ENCODE measurements at places on chromosomes 1 and 21.

DNA sequence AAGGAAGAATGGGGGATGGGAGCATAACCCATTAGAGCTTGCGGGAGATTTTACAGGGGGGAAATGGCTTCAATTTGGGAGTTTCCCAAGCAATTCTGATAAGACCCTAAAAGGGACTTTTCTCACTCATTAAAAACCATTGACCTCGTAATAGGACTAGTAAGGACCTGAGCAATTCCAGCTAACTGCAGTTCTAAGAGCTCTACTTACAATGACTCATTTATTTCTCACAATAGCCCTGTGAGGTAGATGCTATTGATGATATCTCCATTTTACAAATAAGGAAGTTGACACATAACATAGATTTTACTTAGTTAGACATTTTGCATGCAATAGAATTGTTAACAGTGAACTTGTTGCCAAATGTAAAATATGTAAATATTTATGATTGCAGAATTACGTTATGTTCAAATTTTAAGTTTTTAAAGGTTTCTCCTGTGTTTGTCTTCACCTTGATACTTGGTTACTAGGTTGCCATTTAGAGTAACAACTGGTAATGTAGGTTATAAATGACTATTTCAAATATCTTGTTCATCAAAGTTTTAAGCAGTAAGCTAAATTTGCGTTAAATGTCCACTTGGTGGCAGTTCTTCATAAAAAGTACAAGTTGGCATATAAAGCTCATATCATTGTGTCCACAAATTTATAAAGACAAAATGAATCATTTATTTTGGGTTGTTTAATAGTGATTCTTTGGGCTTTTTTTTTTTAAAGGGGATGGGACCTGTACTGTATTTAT, 182.0 kb downstream of the PLA2G4A start:
- DNase-seq = no peak

GRCh38 chr1:1397839-1398523, 1.2 kb downstream of the CCNL2 start:
- DNase-seq = no peak

DNA sequence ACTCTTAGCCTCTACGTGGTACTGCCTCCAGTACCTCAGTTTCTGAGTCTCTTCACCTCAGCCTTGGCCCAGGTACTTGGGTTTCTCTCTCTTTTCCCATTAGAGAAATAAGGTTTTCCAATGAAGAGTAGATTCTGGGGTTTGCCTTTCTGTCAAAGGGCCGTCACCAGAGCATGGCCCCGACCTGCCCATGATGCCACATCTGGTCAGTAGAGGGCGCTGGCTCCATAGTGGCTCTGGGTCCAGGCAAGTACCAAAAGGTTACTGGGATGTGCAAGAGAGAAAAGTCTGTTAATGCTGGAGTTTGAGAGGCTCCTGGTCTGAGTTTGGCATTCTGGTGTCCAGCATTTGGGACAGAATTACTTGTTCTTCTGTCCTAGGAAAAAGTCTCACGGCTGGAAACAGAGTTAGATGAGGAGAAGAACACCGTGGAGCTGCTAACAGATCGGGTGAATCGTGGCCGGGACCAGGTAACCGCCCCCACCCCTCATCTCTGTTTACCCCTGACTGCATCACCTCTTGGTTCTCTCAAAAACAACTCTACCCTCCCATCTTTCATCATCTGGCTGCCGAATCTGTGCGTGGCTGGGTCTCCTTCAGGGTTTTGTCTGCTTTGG, 5.3 kb upstream of the TUFT1 start:
- DNase-seq = peak; percentile 81

- DNase-seq = no peak
These were observed 21.5 kb downstream of the NFYC start for GRCh38 chr1:40712997-40713396.

DNA sequence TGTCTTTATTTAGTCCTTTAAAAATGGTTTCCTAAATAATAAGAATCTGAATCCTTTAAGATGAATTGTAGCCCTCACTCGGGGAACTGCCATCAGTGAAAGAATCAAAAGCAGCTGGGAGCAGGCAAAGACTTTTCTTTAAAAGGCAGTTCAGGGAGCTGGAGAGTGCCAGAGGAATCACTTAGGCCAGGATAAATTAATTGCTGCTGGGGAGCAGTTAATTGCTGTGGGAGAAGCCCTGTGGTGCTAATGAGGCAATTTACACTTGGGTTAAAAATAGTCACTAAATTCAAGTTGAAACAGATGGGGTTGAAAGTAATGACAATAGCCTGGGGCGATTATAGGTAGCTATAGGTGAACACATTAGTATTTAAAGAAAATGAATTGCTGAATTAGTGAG, 38.7 kb upstream of the COL24A1 start:
- no peak for DNase-seq

DNA sequence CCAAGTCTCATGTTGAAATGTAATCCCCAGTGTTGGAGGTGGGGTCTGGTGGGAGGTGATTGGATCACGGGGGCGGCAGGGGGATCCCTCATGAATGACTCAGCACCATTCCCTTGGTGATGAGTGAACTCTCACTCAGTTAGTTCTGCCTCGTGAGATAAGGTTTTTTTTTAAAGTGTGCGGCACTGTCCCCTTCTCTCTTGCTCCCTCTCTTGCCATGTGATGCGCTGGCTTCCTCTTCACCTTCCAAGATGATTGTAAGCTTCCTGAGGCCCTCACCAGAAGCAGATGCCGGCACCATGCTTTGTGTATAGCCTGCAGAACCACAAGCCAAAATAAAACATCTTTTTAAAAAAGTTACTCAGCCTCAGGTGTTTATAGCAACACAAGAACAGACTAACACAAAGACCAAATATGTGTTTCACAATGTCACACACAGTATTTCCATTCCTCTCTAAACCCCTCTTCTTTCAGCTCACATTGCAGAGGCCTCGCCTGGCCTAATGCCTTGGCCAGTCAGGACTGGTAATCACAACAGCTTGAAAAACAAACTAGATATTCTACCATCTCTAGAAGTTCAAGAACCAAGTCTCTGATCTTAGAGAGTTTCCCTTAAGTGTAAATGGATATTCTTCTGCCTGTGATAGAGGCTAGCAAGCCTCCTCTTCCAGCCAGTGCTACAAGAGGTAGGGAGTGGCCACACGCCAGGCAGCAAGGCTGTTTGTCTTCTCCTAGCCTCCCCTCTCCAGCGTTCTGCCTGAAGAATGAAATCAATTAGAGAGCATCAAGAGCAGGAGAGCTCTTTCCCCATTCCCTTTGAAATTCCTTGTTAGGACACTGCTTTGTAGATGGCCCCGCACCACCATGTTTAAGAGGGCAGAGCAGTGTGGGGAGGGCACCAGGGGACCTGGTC, 19.6 kb upstream of the RAP1A start:
- DNase-seq = no peak

DNA sequence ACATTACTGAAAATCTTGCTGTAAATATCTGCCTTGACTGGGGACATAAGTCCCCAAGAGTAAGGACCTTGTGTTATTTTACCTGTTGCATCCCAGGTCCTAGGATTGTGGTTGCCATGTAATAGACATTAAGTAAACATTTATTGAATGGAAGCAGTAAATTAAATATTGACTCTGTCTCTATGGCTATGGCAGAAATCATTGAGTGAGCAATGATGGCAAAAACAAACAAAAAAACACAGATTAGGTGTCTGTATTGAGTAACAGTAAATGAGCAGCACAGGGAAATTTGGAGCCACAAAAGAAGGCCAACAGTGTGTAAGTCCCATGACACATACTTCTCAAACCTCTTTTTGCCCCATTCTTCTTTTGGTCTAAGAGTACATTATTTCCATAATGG, 240.4 kb downstream of the NFIA start:
- DNase-seq = no peak

DNA sequence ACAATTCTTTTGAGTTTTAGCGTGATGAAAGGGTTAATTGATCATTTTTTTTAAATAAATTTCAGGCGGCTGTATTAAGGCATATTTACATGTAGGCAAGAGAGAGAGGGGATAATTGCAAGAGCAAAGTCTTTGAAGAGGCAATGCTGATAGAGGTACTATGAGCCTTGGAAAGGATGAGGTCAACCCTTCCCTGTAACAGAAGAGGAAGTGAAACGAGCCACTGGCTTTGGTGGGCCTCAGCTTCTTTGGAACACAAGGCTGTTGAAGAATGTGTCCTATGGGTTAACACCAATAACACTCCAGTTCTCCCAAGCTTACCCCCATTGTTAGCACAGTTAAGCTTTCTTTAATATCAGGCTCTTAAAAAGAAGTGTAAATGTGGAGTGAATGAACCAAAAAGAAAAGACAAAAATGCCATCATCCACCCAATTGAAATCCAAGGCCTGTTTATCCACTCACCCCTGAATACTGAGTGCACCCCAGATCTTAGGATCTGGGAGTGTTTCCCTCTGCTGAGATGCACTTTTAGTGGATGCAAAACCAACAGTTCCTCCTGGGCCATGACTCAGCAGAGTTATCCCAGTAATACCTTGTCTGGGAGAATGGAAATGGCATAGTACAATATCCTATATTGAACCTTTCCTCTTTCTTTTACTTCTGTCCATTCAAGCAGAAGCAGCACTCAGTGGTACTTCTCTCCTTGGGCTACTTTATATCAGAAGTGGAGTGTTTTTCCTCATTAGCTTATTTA, 216.4 kb downstream of the SLC44A5 start:
- DNase-seq = no peak

GRCh38 chr21:41011098-41011731, 156.7 kb upstream of the BACE2 start:
- no peak for DNase-seq

GRCh38 chr1:21653744-21654100, 15.4 kb downstream of the RAP1GAP start:
- peak; percentile 85 for DNase-seq

DNA sequence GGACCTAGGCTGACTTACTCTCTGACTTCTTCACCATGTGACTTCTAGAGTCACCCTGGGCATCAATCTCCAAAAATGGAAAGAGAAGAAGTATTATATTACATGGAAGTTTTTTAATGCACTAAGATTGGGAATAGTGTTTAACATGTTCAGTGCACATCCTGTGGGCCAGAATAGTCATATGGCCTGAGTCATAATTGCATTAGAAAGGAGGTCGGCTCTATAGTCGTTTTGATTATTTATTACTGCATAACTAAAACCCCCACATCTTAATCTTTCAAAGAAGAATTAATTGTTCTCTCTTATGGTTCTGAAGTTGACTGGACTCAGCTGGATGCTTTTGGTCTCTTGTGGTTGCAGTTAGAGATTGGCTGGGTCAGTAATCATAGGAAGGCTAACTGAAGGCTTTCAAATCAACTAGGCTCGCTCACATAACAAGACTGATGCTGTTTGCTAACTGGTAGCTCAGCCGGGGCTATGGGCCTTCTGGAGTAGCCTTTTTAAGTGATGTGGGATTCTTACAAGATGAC, 810.6 kb upstream of the ADGRL4 start:
- DNase-seq = no peak

GRCh38 chr1:72366466-72366865, 84.1 kb upstream of the NEGR1 start:
- no peak for DNase-seq
